ENCODE measurements at places on chromosomes 16 and 17. TPM values are rescaled to one million over a fixed set of nuclear protein-coding genes. Genes with fewer than 3 reads are reported as not detected.

RNF112 gene
- 0.60 TPM for total RNA-seq

GAST gene
- 119 TPM for total RNA-seq

KRT31 gene
- not detected for total RNA-seq

SLC38A8 gene
- total RNA-seq: not detected

CCDC40 gene
- 8.5 TPM for total RNA-seq

WNT3 gene
- total RNA-seq: 47.7 TPM

RDM1 gene
- total RNA-seq: 3.9 TPM

GAS2L2 gene
- total RNA-seq: not detected

ZSCAN32 gene
- total RNA-seq: 12.4 TPM

ANKRD11 gene
- 153 TPM for total RNA-seq

TRPV2 gene
- 1.7 TPM for total RNA-seq

SOX15 gene
- total RNA-seq: 4.0 TPM

LITAFD gene
- not detected for total RNA-seq

TXNL4B gene
- total RNA-seq: 12.2 TPM

SSTR5 gene
- total RNA-seq: 1.8 TPM

CES3 gene
- 0.48 TPM for total RNA-seq

NOG gene
- total RNA-seq: 13.7 TPM

SLC5A11 gene
- 0.45 TPM for total RNA-seq

FKBP10 gene
- 249 TPM for total RNA-seq
